ENCODE measurements at places on chromosomes 7 and 10.

GRCh38 chr10:1310271-1310789 lies 254.1 kb downstream of the WDR37 start:
- no peak for DNase-seq

DNA sequence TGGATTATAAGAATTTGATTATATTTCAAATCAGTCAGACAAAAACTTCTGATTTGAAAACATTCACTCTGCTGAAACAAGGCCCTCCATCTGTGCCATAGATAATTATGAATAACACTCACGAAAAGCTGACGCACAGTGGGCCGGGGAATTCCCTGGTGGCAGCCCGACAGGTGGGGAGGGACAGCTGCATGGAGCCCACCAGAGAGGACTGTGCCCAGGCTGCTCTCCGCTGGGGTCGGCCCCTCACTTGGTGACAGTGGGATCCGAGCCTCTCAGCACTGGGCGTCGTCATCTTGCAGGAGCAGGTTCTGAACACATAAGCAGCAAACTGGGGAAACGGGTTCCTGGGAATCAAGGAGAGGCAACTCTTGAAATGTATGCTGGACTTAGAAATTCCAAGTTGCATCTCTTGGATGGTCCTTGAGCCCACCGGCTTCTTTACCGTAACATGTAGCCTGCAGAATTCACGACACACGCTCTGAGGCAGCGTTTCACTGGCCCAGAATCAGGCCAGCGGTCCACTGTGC lies 41.4 kb downstream of the AFAP1L2 start:
- no peak for DNase-seq

DNA sequence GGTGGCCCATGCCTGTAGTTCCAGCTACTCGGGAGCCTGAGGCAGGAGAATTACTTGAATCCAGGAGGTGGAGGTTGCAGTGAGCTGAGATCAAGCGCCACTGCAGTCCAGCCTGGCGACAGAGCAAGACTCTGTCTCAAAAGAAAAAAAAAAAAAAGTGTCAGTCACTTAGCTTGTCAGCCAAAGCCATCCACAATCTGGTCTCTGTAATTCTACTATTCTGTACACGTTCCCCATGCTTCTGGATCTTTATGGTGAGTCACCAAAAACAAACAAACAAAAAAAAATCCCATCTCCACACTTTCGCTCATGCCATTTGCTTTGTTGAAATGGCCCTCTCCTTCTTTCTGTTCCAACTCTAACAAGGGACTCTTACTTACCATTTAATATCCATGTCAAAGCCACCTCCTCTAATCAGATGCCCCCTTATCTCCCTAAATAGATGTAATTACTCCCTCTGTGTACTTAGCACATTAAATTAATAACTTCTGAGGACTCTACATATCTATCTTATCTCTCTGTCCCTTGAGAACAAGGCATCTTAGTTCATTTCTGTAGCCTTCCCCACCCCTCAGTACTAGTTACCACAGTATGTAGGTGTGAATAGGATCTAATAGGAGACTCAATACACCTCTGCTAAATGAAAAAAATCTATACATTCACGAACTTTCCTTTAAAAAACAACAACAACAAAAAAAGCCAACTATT lies 128.4 kb downstream of the ELMO1 start:
- no peak for DNase-seq

- DNase-seq: no peak
These were observed 60.3 kb downstream of the ATOH7 start for GRCh38 chr10:68171539-68172080.

DNA sequence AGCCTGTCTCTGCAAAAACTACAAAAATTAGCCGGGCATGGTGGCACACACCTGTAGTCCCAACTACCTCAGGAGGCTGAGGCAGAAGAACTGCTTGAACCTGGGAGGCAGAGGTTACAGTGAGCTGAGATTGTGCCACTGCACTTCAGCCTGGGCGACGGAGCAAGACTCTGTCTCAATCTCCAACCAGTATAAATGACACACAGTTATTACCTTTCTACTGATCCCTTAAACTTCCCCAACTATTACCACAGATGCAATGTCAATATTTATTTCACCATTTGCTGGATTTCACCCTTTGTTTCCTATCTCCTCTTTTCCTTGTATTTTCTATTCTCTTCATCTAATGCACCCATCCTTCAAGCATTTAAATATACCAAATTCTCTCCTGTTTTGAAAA lies 431.8 kb downstream of the GRM8 start:
- DNase-seq: no peak

DNA sequence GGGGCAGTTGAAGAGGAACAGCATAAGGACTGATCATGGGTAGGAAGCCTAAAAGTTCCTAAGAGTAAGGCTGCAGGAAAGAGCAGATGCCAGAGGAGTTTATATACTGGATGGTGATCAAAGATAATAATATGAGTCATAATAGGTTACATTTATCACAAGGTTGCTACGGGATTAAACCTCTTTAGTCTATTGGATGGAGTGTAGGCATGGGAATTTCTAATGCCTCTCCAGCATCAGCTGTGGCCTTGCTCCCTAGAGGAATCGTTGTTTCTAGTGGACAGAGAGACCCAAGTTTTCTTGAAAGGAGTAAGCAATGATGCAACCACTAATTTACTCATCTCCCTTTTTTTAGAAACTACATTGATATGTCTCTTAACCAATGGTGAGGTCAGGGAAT lies 213.4 kb downstream of the GPR37 start:
- DNase-seq: no peak

DNA sequence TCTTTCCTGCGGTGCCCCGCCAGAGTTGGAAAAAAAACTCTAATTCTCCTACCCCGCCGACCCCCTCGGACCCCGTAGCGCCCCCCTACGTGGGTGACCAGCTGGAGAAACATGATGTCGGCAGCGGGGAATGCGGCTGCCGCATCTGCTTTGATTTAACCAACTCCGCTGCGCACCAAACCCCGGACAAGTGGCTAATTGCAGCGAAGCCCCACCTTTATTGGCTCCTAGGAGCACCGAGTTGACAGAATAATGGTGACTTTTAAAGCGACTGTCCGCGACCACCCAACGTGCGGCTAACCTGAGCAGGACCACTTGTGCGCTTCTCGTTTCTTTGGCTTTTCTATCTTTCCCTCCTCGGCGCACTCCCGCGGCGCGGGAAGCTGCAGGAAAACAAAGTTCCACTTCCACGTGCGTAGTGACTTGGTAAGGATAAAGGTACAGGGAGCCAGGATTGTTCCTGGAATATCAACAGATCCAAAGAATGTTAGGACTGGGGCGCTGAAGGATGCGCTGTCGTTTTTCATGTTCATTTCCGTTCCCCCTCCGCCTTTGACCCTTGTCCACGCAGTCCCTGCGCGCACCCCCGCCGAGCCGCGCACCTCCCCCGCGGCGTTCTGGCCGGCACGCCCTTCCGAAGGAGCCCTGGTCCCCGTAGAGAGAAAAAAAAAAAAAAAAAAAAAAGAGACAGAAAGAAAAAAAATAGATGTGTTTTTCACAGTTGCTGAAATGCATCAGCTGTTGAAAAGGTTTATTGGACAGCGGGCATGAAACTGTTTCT lies 1.4 kb downstream of the WNT16 start:
- DNase-seq: no peak

- DNase-seq: no peak
These were observed 25.9 kb downstream of the DGKI start for GRCh38 chr7:137820677-137821420.

- peak; percentile 47 for DNase-seq
These were observed 584 bp upstream of the GARS1 start for GRCh38 chr7:30594048-30594539.

GRCh38 chr10:97338041-97338440 lies 3.5 kb upstream of the FRAT2 start:
- DNase-seq: no peak

GRCh38 chr10:84654671-84655070 lies 326.3 kb downstream of the CCSER2 start:
- DNase-seq: no peak

DNA sequence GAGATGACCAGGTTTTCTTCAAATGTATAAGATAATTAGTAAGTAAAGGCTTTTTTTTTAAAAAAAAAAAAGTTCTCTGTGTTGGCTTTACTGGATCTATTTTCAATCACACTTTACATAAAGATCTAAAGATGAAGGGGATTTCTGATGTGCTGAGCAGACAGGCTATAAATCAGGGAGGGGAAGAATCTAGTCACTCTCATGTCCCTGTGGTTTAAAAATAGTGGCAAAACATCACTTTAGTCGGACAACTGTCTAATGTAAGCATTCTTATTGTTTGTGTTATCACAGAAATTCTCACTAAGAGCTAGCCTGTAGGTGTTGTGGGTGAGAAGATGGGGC lies 132.7 kb downstream of the ICA1 start:
- DNase-seq: no peak

DNA sequence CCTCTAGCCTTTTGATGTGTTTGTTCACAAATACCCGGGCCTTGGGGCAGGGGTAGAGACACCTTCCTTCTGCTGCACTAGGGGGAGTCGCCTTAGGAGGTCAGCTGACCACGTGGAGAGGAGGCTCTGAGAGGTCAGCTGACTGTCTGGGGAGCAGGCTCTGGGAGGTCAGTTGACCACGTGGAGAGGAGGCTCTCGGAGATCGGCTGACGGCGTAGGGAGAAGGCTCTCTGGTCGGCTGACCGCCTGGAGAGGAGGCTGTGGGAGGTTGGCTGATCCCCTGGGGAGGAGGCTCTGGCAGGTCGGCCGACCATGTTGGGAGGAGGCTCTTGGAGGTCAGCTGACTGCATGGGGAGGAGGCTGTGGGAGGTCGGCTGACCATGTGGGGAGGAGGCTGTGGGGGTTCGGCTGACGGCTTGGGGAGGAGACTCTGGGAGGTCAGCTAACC lies 59.6 kb upstream of the LYZL1 start:
- DNase-seq: no peak

DNA sequence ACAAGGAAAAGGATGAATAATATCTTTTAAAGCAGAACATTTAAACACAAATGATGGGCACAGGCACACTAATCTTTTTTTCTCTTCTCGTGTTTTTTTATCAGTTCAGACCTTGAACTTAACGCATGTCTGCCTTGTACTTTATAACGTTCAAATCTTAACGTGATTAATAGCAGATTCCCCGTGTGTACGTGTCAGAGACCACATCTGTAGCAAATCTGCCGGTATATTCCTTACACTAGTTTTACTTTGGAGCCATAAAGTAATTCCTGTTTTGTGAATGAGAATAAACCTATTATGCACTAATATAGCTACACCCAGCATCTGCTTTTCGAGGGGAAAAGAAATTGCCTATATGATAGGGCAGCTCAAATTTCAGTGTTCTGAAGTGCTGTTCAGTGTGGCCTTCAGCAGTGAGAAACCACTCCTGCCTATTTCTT lies 166.0 kb upstream of the TCF7L2 start:
- no peak for DNase-seq

- no peak for DNase-seq
These were observed 78.0 kb downstream of the PTPRE start for GRCh38 chr10:127984945-127985344.

GRCh38 chr10:118430190-118430589 lies 88.1 kb upstream of the FAM204A start:
- no peak for DNase-seq

GRCh38 chr10:75404815-75405597 lies 3.4 kb upstream of the ZNF503 start:
- no peak for DNase-seq

GRCh38 chr7:31864646-31865045 lies 177.6 kb downstream of the PPP1R17 start:
- no peak for DNase-seq

GRCh38 chr7:105079348-105079747 lies 65.3 kb downstream of the KMT2E start:
- no peak for DNase-seq

DNA sequence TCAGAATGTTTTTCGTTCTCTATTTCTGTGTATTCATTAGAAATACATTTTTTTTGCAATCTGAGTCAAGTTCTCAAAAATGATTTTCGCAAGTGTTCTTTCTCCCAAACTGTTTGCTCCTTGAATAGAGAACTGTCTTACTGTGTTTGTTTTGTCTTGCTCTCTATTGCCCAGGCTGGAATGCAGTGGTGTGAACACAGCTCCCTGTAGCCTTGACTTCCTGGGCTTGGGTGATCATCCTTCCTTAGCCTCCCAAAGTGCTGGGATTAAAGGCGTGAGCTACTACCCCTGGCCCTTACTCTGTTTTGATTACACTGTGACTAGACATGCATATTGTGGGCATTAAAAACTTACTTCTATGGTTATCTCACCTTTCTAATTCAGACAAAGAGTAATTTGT lies 56.7 kb downstream of the LUC7L2 start:
- DNase-seq: no peak

DNA sequence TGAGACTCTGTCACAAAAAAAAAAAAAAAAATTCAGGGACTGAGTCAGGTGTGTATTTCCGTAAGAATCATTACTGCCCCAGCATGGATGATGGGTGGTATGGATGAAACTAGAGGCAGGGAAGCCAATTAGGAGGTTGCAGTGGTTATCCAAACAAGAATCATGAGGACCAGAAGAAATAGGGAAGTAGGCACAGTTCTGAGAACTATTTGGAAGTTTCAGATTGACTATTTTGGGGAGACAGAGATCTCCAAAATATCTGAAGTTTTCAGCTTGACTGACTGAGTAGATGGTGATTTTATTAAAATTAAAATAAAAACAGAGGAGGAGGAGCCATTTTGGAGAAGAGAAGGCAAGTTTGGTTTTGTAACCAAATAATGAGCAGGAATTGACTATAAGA lies 119.4 kb upstream of the NRBF2 start:
- no peak for DNase-seq

DNA sequence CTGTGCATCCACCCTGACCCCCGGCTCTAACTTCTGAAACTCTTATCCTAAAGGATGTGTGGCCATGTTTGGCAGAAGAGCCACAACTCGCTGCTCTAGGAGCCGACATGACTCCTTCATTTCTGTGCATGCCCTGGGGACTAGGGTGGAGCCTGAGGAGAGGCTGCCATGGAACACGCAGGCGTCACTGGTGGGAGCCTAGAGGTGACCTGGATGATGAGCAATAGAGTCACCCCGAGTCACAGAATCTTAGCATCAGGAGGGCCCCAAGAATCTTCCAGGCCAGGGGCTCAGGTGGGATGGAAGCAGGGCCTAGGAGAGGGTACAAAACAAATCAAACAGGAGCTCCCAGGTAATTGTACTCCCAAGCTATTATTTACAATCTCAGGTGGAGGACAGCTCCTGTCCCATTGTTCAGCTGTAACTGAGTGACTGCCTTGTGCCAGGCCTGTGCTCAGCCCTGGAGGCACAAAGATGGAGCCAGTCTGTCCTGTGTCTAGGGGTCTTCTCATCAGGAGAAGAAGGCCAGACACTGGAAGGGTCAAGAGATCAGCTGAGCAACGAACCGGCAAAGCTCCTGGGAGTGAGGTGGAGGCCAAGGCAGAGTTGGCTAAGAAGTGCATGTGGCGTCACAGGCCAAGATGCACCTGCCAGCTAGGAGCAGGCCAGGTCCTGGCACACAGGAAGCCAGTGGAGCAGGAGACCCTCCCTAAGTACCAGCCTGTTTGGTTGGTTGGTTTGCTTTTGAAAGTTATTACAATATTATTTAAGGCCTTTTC lies 5.8 kb upstream of the ZNF22 start:
- DNase-seq: no peak

DNA sequence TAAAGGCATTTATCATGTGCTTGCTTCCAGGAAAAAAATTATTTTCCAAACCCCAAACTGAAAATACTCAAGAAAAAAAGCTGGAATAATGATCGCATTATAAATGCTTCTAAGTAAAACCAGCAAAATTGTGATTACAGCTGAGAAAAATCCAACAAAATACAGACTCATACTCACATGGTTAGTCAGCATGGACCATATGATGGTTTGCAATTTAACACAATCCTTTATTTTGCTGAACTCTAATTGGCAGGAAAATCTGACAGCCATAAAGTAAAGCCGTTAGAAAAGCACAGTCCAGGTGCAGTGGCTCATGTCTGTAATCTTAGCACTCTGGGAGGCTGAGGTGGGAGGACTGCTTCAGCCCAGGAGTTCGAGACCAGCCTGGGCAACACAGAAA lies 59.6 kb downstream of the BRI3 start:
- no peak for DNase-seq

- no peak for DNase-seq
These were observed 113.2 kb upstream of the DGKB start for GRCh38 chr7:15015545-15016314.

Measured in activated CD4-positive, CD25-positive, alpha-beta regulatory T cell treated with anti-CD3 and anti-CD28 coated beads, Interleukin-2, amount 50 U/mL, for 72 hours (primary cell).